ENCODE measurements at places on chromosomes 5 and 9.

- no peak for DNase-seq
Observed at GRCh38 chr5:95780597-95780996, 41.9 kb downstream of the GLRX start.

GRCh38 chr9:86659413-86660046 is 287.8 kb downstream of the GAS1 start:
- no peak for DNase-seq

- DNase-seq, result no peak
Observed at GRCh38 chr5:102531506-102531905, 32.7 kb upstream of the SLCO6A1 start.

DNA sequence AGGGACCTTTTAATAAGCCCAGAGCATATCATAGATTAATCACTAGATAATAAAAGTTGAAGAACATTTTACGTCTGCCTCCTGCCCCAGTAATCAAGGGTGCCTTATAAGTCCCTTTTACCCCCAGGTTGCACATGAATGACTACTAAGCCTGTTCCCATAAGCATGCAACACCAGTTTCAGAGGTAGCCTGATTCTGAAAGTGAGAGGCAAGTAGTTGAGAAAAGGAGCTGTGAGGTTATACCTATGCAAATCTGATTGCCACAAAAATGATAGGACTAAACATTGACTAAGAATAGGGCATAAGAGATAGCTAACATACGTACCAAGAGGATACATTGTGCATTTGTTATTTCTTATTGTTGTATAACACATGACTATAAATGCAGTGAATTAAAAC is 681.9 kb downstream of the ISL1 start:
- DNase-seq, result no peak

DNA sequence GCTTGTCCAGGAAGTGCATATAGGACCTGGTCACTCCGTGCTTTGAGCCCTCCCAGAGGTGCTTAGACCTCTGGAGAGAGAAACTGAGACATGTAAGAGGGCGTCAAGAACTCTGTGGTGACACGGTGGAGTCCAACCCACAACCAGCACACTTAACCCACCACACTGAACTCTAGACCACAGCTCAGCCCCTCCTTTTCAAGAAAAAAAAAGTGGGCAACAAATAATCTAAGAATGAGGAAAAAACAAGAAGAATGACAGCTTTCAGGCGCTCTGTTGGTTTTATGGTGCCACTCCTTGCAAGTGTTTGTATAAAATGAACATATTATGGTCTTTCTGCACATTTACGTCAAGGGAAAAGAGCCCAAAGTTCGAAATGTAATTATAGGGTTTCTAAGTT is 50.2 kb upstream of the SNAPC3 start:
- no peak for DNase-seq

- no peak for DNase-seq
Observed at GRCh38 chr9:9892217-9892616, 720.6 kb downstream of the PTPRD start.

DNA sequence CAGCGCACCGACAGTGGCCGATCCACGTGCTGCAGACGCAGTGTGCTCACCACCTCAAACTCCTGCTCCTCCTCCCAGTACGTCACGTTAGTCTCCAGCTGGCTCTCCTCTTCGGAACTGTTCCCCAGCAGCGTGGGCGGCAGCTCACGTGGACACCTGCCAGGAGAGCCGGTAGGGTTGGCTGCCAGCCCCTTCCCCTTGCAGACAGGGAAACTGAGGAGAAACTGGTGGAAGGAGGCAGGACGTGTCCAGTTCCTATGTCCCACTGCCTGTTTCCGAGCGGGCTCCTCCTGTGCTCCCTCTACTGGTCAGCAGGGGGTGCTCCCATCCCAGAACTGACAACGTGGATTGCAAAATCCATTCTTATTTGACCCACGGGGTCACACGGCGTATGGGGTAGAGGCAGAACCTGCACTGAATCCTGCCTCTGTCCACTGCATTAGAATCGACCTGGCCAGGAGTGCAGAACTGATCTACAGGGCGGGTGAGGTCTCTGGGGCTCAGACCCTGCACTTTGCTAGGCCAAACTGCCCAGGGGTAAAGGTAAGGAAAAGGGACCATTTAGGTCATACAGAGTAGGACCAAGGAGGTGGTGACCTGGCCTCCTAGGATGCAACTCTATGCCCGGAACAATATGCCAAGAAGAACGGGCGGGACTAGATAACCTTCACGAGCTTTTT is 25.7 kb downstream of the PDGFRB start:
- peak; percentile 17 for DNase-seq

GRCh38 chr9:126248680-126249079 is 77.9 kb upstream of the MVB12B start:
- DNase-seq, result no peak

GRCh38 chr9:13437866-13438265 is 158.4 kb upstream of the MPDZ start:
- no peak for DNase-seq

DNA sequence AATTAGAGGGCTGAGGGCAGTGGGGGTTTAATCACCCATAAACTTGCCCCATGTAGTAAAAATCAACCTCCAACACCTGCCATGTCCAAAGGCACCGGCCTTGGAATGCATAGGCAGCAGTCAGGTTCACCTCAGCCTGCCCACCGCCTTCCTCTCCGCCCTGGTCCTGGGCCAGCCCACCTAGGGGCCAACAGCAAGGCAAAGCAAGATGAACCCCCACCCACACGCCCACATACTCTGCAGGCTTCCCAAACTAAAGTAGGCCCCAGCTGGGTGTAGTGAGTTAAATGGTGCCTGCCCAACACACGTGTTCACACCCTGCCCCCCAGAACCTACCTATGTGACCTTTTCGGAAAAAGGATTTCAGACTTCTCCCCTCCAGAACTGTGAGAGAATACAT is 92.9 kb upstream of the RAI14 start:
- no peak for DNase-seq

DNA sequence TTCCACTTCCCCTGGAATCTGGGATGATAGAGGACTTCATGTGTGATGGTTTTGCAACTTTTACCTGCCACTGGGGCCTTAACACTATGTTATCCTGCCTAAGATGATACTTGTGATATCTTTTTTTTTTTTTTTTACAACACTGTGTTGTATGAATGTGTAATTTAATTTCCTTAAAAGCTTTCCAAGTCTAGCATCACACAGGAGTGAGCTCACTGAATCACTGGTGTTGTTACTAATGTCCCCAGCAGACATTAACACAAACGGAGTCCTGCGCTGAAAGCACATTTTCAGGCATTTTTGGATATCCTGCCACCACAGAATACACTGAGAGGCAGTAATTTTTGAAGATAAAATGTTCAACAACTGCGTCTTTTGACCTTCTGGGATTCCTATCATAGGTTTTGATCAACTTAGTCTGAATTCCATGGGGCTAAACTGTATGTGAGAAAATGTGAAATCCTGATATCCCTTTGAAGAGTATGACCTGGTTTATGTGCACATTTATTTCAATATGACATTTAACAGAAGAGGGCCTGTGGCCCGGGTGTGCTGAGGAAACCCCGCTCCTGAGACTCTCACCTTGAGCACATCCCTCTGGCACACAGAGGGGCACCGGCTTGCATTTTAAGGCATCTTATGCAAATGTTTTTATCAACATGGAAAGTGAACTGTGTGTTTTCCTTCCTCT is 118.0 kb downstream of the FSTL4 start:
- DNase-seq, result no peak

DNA sequence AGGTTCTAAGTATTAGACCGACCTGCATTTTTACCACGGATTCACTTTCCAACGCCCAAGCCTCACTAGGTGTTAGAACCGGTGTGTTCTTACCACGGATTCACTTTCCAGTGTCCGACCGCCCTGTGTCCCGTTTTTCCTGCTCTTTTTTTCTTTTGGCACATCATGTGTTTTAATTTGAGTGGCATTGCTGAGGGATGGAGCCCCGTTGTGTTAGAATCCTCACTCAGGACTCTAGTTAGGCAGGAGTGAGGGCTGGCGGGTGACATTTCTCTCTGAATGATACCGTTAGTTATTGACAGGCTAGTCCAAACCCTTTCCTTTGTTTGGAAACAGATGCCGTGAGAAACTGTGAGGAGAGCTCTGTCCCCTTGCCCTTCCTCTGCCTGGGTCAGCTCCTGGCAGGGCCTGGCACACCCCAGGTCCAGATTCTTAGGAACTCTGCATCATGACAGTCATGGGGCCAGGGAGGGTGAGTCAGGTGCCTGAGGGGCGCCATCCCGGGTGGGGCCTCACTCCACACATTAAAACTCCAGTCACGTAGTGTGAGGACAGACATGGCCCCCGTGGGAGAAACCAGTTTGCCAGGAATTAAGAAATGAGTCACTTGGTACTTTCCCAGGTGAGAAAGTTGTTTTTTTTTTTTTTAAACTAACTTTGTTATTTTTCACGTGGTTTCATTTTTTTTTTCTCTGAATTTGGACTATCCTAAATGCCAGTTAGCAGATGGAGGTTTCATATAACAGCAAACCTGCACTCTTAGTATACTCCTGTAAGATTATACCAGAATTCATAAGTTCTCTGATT is 15.8 kb downstream of the EXOC3 start:
- no peak for DNase-seq

DNA sequence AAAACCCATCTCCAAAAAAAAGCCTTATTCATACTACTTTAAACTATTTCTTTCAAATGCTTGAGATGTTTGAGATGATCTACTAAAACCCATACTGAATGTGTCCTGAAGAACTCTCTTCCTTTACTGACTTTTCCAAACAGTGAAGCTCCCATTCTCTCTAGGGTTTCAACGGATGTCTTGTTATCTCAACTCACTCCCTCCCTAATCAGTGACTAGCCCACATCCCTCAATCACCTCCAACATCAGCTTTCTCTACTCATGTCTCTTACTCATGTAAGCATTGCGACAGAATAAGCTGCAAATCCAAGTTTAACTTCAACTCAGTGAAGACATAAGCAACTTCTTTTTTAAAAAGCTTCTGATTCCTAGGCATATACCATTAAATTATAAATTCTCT is 42.1 kb downstream of the WDR41 start:
- no peak for DNase-seq

DNA sequence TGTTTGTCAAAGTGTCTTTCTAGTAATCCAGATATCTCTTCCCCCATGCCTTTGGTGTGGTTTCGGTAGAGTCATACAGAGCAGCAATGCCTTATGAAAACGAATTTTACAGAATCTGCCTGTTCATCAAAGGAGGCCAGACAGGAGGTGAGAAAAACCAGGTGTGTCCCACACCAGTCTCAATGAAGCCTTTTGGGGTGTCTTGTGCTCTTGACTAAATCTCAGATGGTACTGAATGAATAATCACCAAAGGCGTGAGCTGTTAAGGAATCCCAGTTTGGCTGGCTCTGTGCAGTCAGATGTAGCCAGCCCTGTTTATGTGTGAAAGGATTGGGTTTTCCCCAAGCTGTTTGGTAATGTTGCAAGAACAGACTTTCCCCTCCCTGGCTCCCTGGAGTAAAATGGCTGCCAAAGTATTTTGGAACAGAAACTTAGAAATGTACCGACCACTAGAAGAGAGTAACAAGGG is 70.8 kb upstream of the CDKN2B start:
- DNase-seq, result no peak

- no peak for DNase-seq
Observed at GRCh38 chr5:152686931-152687330, 281.9 kb upstream of the NMUR2 start.

- DNase-seq, result no peak
Observed at GRCh38 chr9:130140706-130141105, 31.5 kb upstream of the NCS1 start.

GRCh38 chr5:39294736-39295135 is 69.6 kb downstream of the C9 start:
- DNase-seq, result no peak

- no peak for DNase-seq
Observed at GRCh38 chr5:2303431-2304100, 420.8 kb upstream of the IRX4 start.

DNA sequence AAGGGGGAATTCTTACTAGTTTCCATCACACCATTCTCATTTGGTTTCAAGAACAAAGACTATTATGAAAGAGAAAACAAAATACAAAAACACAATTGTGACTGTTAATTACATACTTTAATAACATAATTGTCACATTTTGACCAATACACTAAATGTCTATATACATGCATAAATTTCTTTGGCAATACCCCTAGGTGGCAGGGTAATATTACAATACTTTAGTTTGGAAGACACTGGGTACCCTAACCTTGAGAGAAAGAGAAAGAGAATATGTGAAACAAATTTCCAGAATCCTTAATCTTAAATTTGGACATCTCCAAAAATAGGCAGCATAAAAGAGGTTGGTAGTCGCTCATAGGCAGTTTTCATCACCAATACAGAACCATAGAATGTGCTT is 619.6 kb upstream of the ADAMTS16 start:
- DNase-seq, result no peak

Data from pulmonary artery endothelial cell (primary cell).